ENCODE measurements at places on chromosomes 7 and 10. TPM values are rescaled to one million over a fixed set of nuclear protein-coding genes. Genes with fewer than 3 reads are reported as not detected.

DNA sequence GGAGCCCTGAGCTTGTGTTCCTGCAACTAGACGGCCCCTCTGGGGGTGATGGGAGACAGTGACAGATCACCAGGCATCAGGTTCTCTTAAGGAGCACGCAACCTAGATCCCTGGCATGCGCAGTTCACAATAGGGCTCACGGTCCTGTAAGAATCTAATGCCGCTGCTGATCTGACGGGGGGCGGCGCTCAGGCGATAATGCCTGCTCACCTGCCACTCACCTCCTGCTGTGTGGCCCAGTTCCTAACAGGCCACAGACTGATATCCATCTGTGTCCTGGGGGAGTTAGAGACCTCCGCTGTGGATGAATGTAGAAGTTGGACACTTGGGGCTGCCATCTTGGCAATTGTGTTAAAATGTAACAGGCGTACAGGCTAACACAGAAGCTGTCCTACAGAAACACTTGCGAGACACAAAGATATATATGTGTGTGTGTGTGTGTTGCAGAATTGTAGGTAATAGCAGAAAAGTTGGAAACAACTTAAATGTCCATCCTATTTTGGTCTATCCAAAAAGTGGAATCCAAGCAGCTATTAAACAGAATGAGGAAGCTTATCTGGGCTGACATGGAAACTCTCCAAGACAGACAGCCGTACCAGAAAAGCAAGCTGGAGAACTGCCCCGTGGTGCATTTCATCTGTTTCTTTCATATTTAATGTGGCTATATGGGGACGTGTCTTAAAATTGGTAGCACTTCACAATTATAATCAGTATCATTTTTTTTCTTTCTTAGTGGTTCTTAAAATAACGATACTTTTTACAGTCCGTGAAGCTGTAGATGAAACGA is 82.8 kb downstream of the MKI67 start:
- DNase-seq, result no peak

- DNase-seq, result no peak
These were observed 39.6 kb downstream of the CLEC2L start for GRCh38 chr7:139562961-139563565.

- no peak for DNase-seq
These were observed 200.6 kb upstream of the COBL start for GRCh38 chr7:51517187-51517586.

GRCh38 chr10:90865401-90865800 is 6.4 kb upstream of the RPP30 start:
- DNase-seq, result no peak

DNA sequence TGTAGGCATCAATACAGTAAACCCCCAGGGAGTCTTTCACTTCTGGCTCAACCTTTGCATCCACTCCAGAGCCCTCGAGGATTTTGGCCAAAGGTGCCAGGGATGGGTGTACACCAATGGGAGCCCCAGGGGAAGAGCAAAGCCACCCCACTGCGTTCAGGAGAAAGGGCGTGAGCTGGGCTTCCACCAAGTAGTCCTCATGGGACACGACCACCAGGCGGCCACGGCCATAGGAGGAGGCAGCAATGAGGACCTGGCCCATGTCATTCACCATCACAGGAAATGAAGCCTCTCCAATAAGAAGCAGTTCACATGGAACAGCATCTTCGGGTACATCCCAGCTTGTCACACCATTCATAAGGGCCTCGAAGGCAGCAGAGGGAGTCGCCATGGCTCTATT is 25.8 kb downstream of the TCAF1 start:
- DNase-seq, result no peak

PLEKHA8 gene
- polyA plus RNA-seq, result 11.4 TPM

All from hindlimb muscle (tissue), 1 donor.